Cardiac fibroblast (primary cell): ENCODE measurements at places on chromosomes 11 and 22.
A peak's percentile ranks its signal among the peaks of the same experiment; 100 is the strongest.

- DNase-seq: no peak
These were observed 255.2 kb upstream of the ZC3H12C start for GRCh38 chr11:109838026-109838425.

DNA sequence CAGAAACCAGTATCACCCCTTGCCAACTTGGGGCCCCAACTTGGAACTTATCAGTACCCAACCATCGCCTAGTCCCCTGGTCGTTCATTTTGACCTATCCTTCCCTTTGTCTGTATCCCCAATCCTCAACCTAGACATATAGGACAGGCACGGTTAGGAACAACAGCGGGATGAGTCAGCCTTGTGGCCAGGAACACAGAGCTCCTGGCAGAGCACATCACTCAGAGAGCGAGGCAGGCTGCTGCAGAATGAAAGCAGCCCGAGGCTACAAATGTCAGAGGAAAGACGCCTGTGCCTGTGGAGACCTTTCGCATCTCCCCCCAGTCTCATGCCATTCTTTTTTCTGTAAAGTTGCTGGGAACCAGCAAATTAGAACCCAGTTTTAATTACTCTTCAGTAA, 14.6 kb downstream of the DKK3 start:
- peak; percentile 69 for DNase-seq

DNA sequence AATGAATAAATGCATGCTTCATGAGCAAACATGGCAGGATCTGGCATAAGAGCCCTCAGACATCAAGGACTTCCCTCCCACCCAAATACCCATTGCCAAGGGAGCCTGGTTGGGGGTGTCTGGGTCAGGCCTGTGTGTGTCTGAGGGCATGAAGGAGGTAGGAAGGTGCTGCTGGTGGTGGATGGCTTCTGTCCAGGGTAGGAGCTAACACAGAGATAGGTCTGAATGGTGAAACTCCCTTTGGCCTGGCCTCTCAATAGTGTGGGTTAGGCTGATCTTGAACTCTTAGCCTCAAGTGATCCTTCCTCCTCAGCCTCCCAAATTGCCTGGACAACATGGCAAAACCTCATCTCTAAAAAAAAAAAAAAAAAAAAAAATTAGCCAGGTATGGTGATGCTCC, 2.8 kb downstream of the AMPD3 start:
- DNase-seq: no peak

- no peak for DNase-seq
These were observed 112.2 kb upstream of the B3GAT1 start for GRCh38 chr11:134524201-134524600.

DNA sequence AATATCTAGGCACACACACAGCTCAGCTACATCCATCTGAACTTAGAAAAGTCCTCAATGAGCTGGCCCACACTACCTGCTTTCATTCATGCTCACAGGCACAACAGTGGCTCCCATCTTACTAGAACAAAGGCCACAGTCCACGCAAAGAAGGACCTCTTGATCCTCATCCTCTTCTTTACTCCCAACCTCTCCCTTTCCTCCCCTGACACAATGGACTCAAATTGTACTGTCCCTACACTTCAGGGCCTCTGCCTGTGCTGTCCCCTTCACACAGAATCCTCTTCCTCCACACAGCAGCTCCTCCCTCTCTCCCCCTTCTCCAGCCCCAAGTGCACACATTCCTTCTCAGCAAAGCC, 12.7 kb downstream of the SMCO4 start:
- DNase-seq: no peak

DNA sequence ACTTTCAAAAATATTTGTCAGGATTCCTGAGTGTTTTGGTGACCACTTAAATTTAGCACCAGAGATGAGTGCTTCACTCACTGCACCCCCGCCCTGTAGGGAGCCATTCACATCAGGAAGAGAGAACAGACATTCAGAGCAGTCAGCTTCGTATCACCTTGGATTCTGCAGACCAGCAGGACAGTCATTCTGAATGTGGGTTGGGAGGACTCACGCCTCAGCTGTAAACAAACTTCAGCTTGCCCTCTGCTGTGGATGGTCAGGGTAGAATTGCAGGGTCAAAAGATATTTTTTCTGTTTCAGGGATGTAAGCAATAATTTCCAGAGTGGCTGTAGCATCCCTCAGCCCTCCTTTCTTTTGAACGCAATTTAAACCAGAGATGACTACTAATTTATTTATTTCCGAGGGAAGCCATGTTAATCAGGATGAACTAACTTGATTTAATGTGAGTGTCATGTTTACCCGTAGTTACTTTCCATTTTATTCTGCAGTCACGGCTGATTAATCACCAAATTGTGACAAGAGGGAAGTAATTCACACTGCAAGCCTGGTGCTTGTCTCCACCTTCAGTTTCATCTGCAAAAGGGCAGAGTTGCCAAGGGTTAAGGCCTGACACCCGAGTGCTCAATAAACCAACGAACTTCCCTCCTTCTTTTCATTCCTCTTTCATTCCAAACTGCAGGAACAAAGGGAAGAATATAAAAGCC, 174.2 kb upstream of the DDI1 start:
- DNase-seq: no peak

GRCh38 chr22:19820880-19821522, 33.7 kb downstream of the GNB1L start:
- no peak for DNase-seq

DNA sequence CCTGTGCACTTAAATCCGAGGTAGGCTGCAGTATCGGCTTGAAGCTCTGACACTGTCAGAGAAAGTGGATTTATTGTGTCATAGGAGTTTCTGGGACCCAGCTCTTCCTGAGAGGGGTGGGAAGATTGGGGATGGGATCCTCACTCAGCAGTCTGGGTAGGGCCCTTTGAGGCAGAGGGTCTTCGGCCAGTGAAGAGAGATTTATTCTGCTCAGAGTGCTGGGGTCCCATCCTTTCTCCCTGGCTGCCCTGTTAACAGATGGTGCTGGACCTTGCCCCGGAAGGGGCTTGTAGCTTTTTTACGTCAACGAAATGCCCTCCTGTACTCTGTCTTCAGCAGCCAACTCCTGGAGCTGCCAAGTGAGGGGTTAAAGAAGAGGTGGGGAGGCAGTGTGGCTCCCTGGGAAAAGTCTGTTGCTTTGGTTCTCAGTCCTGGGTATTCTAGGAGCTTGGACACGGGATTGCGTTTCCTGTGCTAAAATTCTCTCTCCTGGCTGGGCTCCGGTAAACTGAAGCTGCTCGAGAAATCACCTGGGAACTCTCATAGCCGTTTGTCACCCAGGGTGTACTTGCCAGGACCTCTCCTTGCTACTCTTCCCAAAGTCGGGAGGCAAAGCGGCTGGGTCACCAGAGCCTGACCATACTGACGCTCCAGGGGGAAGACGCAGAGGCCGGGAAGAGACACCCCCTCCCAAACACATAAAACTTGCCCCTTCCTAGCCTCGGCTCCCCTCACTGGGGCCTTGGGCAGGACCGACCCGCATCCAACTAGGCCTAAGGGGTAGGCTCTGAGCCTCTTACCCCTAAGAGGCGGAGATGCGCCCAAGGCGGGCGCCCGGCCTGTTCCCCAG, 806 bp upstream of the SMDT1 start:
- DNase-seq: peak; percentile 42

DNA sequence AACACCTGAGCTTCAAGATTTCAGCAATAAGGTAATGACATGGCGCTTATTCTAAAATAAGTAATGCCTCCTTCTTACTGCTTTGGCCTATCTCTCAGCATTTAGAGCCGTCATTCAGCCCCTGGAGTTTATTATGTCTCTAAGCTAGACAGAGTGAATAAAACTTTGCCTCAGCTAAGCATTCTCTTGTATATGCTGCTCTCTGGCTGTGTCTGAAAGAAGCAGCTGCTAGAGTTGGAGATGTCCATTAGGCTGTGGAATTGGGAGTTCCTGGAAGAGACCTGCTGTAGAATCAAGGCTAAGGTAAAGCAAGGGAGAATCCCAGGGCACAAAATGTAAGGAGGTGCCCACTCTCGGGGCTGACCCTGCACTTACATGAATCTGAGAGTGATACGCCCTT, 35.5 kb upstream of the TTC12 start:
- DNase-seq: no peak

DNA sequence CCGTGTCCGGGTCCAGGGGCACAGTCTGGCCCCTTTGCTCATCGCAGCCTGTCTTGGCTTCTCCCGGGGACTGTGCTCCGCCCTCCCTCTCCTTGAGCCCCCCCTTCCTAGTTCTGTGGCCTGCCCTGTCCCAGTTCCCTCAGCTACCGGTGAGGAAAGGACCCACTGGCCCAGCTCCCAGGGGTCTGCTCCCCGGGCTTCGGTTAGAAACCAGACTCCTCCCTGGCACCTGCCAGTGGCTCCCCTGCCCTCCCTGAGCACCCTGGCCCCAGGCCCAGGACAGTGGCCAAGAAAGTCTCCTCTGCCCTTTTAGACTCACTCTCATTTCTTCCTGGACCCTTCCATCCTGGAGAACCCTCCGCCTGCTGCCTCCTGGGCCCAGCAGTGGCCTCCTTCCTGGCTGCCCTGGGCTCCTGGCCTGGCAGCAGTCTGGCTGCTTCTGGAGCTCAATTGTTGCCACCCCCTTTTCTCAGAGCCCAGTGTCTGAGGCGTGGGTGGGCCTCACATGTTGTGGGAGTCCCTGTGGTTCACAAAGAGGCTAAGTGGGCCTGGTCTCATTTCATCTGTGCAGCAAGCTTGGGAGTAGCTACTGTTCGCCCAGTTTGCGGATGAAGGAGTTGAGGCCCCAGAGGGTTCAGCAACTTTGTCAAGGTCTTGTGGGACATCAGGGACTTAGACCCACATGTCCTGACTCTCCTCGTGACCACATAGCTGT, 12.6 kb downstream of the PRDM11 start:
- no peak for DNase-seq

- DNase-seq: peak; percentile 15
These were observed 1.1 kb downstream of the GTPBP1 start for GRCh38 chr22:38706901-38707195.

DNA sequence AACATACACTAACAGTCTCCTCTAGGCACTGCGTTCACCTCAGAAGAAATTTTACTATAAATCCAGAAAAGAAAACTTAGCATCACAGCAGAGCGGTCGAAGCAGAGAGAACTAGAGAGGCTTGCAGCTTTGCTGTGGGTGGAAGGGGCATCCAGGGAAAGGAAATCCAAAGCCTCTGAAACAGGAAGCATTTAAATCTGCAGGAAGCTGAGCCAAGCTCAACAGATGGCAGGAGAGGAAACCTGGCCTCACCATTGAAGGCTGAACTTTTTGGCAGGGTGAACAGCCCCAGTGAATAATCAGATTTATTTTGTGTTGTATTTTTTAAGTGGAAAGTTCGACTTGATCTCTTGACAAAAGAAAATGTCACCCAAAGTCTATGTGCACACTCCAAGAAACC, 858.1 kb downstream of the OPCML start:
- no peak for DNase-seq
